Stimulated activated CD4-positive, alpha-beta T cell treated with anti-CD3 and anti-CD28 coated beads, TNF-alpha, amount 100 ng/mL, for 1 hour (primary cell): ENCODE measurements at places on chromosomes 1 and 21.

GRCh38 chr21:38622827-38623209 is 124.5 kb upstream of the ERG start:
- no peak for DNase-seq

DNA sequence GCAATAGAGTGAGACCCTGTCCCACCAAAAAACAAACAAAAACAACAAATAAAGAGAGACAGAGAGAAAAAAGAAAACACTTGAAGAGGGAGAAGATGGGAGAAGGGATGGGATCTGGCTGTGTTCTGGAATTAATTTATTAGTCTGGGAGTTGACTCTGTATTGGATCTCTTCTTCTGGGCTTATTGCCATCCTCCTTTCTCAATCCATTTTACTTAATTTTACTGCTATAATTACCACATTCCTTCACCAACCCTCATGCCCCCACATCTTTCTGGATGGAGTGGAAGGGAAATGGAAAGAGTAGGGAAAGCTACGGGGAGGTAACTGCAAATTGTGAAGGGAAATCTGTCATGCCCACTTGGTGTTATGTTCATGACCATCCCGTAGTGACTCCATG is 42.9 kb downstream of the FMN2 start:
- DNase-seq, result no peak

DNA sequence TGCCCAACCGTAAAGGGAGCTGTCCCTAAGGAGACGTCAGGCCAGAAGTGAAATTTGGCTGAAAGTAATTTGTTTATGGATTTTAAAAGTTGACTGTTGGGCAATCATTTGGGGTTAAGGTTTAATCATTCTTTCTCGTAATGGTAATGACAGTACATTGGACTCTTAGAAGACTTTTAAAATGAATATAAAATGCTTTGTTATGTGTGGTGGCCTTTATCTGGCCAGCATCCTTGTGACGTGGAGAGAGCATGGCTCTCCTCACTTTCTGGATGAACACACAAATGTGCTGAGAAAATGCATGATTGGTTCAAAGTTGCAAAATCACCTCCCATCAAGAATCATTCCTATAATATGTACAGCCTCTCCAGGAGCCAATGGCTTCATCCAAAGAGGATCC is 160.2 kb downstream of the DHRS3 start:
- no peak for DNase-seq

- DNase-seq, result no peak
These were observed 48.1 kb upstream of the LRRC8C start for GRCh38 chr1:89584781-89585180.

DNA sequence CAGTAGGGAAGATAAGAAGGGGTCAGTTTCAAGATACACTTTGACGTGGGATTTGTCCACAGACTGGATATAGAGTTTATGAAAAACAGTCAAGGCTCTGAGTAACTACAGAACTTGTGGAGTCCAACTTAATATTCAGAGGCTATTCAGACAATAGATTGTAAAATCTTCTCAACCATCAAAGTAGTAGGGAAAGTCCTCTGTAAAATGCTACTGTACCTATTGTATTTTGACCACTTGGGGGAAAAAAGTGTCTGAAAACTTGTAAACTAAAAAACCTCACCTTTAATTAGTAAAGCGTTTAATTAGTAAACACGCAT is 10.5 kb downstream of the PTP4A2 start:
- no peak for DNase-seq

DNA sequence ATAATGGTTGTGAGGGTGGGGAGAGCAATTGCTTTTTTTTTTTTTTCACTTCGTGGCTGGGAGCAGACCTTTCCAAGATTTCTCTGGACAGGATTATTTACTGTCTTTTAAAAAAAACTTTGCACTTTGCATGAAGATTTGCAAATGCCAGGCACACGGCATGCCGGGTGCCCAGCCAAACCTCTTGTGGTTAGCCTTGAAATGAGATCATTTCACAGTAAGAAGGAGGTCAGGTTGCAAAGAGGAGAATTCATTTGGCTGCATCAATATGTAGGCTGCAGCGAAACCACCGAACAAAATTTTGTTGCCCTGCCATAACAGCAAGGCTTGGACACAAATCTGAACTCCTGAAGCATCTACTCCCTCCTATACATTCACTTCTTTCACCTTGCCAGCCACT is 36.5 kb upstream of the KCND3 start:
- no peak for DNase-seq

GRCh38 chr1:173190101-173190936 is 16.8 kb downstream of the TNFSF4 start:
- DNase-seq, result no peak

- DNase-seq, result no peak
These were observed 7.3 kb downstream of the B3GALT2 start for GRCh38 chr1:193179094-193179493.

DNA sequence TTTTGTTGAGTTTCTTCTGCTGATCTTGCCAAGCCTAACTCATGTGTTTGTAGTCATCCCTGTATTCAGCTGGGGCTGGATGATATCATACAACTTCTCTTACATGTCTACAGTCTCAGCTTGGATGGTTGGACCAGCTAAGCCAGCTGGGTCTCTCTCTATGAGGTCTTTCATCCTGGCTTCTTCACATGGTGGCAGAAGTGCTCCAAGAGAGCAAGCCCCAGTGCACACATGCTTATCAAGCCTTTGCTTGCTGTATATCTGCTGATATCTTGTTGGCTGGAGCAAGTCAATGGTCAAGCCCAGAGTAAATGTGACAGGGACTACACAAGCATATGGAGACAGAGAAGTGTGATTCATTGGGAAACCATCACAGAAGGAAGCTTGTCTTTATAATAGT is 29.2 kb upstream of the SLC44A5 start:
- no peak for DNase-seq

DNA sequence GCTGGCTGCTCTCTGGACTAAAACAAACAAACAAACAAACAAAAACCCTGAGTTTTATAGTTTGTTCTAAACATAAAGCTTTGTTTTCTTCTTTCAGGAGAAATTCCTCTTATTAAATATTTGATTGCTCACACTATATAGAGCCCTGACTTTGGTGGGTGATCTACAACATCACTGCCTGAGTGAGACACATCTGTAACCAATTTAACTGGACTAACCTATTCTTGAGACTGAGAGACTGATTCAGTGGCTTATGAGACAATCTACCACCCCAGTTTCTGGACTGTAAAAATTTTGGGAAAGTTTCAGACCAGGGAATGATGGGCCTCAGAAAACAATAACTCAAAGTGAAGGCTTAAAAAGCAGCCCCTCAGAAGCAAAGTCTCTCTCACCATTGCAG is 537.0 kb downstream of the NEGR1 start:
- no peak for DNase-seq

- DNase-seq, result no peak
These were observed 97.7 kb downstream of the VPS13D start for GRCh38 chr1:12327566-12327965.

DNA sequence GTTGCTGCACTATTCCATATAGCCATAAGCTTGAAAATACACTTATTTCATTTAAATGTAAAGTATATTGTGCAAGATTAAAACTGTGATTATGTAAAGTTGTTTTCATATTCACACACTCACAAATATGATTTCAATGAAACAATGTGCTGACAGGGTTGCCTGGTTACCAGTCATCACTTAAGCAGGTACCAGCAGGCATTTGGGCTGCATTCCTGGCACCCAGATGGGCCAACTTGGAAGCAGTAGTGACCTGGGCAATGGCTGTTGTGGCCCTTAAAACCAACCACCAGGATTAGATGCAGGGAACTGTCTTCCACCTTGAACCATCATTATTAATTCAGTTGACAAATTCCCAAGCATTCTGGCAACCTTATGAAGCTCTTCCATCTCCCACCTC is 45.0 kb upstream of the RASAL2 start:
- DNase-seq, result no peak

- DNase-seq, result no peak
These were observed 72.1 kb downstream of the SYT14 start for GRCh38 chr1:210010161-210010560.

DNA sequence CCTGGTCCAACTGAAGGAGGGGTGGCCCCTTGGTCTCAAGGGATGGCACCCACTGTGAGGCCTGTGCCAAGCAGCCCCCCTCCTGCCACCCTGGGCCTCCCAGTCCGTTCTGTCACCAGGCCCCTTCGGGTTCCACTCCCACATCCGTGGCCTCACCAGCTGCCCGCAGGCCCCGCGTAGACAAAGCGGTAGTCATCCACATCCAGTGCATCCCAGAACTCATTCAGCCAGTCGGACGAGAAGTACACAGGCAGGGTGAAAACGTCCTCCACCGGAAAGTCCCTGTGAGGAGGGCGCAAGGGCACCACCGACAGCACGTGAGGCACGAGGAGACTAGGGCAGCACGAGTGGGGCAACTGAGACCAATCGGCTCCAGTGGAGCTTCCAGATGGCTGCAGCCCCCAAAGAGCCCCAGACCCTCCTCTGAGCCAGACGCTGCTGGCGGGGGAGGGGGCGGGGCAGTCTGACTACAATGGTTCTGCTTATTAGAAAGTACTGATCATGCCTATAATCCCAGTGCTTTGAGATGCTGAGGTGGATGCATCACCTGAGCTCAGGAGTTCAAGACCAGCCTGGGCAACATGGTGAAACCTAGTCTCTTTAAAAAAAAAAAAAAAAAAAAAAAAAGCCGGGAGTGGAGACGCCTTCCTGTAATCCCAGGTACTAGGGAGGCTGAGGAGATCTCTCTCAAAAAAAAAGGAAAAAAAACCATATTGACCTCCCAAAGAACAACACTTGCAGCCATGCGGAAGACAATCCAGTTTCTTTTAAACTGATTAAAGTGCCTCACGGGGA is 1.2 kb downstream of the JMJD4 start:
- no peak for DNase-seq

DNA sequence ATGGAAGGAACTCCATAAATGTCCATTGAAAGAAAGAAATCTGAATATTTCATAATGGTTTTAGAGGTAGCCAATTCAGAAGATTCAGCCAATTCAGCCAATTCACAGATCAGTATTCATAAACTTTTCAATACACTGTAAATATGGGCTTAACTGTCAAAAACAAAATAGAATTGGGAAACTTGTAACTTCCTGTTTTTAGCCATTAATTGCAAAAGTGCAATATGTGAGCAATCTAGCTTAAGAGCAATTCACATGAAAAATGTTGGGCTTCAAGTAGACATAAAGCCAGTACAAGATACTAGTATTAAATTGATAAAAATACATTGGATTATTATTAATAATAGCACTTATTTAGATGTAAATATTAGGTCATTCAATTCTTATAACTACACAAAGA is 27.5 kb upstream of the PLPPR4 start:
- no peak for DNase-seq

- DNase-seq, result no peak
These were observed 22.7 kb upstream of the LGALS8 start for GRCh38 chr1:236501093-236501492.

DNA sequence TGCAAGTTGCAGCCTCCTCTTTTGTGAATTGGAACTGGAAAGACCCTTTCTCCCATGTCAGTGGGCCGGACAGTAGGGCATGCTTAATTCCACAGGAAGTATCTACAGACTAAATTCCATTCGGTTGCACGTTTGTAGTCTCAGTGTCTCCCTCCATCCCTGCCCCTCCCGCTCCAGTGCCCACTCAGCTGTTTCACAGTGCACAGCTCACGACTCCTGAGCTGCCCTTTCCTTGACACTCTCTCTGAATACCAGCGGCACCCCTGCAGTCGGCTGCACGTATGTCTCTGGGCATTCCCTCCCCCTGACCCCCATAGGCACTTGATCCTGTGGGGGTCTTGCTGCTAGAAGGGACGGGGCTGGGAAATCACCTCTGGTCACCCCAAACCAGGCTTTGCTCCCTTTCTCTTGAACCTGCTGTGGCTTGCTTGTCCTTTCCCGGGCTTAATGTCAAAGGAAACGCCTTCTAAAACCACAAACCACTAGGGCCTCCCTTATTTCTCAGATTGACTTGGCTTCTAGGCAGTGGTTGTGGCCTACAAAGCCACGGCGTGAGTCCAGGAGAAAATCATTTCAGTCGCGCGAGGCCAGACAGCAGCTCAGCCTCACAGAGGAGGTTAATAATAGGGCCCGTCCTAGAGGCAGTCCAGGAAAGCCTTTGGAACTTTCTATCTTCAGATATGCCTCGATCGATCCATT is 365.3 kb upstream of the PROX1 start:
- no peak for DNase-seq

DNA sequence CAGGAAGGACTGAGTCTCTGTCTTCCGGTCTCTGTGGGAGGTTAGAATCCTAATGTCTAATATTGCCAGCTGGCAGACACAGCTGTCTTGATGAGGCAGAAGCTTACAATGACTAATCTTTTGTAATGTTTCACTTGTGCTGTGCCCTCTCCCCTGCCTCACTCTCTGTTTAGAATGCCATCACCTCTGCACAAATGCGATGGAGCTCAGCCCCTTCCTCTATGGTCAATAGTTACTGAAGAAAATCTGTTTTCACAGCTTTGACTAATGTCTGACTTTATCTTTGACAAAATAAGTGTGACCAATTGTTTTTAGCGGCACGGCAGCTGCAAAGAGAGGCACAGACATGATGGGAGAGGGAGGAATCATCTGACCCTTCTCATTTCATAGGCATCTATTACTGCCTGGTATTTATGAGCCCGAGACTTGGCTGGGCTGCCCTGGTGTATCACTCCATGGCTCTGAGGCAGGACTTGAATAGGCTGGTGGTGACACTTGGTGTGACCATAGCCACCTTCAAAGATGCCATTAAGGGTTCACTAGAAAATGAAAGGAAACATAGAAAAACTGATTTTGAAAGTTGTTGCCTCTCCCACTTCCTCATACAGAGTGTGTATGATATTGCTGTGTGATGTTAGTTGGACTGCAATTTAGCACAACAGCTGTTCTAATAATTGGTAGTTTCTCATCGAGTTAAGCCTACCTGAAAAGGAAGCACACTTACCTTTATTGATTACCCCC is 163.2 kb upstream of the NBPF11 start:
- DNase-seq, result no peak
